H9 (cell line): ENCODE measurements at places on chromosomes 2 and 18. TPM values are rescaled to one million over a fixed set of nuclear protein-coding genes. Genes with fewer than 3 reads are reported as not detected.

Gene KCTD1
- 10.4 and 10.8 TPM in 2 replicates for total RNA-seq

Gene KYNU
- 0.37 TPM in 1 of 2 replicates, not detected in the other for total RNA-seq

Gene CRYGD
- not detected in 2 replicates for total RNA-seq

Gene FOXI3
- total RNA-seq: 18.3 and 19.2 TPM in 2 replicates

Gene UGT1A4
- not detected in 2 replicates for total RNA-seq

DNA sequence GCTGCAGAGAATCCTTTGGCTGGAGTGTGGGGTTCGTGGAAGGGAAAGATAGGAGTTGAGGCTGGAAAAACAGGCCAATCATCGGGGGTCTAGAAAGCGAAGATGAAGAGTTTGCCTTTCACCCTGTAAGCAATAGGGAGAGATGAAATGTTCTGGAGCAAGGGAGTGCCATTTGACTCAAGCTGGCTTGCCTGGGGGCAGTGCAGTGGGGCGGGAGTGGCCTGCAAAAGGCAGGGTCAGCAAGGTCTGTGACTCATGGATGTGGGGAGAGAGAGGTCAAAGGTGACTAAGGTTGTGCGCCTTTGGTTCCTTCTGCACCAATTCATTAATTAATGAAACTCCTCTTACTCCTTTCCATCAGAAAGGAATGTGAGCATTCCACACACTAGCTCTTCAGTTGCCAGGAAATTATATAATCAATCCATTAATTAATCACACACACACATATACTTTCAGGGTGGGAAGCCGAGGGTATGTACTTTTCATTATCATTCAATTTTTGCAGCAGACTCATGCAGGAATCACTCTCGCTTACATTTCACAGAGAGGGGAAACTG lies 227.6 kb downstream of the MYCN start:
- DNase-seq: no peak
- H3K36me3 ChIP-seq: no peaks in the 10 kb centered on the region
- H3K4me3 ChIP-seq: no peak overlapping the region
- H3K4me1 ChIP-seq: peaks cover 7% of the 10 kb centered on the region

DNA sequence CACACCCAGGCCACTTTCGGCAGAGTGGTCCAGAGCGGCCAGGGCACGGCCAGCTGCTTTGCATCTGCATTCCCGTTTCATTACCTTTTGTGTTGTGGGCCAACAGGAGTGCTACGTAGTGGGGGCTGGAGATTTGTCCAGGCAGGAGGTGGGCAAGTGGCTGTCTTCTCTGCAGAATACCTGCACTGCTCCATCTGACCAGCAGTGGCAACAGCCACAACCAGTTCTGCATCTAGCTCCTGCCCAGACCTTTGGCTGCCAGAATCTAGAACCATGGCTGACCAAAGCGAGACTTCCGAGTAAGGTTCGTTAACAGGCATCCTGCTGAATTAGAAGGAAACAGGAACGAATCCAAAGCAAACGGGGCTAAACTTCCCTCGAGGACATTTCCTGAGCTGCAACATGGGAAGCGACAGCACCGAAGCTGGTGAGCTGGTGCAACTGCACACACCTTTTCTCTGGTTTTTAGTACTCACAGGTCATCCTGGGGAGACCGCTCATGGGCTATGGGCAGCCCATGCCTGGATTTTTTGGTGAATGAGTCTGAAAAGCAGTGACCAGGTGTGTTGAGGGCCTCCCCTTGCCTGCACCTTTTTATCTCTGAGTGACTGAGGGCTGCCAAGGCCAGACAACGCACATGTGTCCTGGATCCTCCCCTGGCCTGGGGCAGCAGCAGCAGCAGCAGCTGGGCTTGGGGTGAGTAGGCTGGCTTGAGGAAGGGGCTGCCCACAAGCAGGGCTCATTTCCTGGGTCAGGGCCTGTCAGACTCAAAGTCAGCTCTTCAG lies 10.5 kb downstream of the GDF7 start:
- H3K27ac ChIP-seq: no peak overlapping the region
- no peak overlapping the region for H3K4me3 ChIP-seq
- H3K36me3 ChIP-seq: no peaks in the 10 kb centered on the region
- H3K27me3 ChIP-seq: peaks cover 12% of the 10 kb centered on the region; the same call in 1 of the 2 replicates

DNA sequence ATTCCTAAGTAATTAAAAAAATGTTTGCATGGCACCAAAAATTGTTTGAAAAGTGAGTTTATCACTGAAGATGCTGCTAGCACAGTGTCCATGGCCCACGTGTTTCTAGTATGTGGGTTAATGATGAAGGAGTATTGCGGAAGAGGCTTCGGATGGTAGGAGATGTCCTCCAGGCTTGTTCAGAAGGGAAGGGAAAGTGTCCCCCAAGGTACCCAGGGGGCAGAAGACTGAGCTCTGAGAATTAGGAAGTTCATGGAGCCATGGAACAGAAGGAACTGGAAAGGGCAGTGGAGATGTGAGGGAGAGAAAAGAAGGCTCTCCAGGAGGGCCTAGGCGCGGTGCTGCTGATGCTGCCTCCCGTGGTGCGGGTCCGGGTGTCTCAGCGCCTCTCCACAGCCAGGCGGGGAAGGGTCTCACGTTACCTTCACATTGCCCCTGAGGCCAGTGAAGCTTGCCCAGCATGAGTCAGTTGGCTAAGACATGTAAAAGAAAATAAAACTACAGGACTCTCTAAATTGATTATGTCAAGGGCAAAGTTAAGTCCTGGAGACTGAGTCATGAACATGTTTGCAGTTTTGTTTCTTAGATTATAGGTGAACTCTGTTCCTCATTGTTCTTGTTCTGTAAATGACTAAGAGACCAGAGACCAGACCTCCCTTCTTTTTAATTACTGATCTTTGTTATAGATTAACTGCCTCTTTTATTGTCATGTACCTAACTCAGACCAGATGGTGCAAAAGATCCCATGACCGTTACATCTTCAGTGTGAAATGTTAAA lies 89.0 kb downstream of the MTCL1 start:
- no peaks in the 10 kb centered on the region; the same call in 2 of the 3 replicates for H3K36me3 ChIP-seq
- DNase-seq: no peak
- H3K4me3 ChIP-seq: peak overlapping the region; percentile 3; the same call in 1 of the 3 replicates
- H3K4me1 ChIP-seq: peaks cover 23% of the 10 kb centered on the region; the same call in 1 of the 2 replicates
- peak overlapping the region; percentile 31 for H3K27ac ChIP-seq

GRCh38 chr2:26068602-26069298 lies 34.9 kb downstream of the RAB10 start:
- H3K27me3 ChIP-seq: no peaks in the 10 kb centered on the region
- peak overlapping the region; percentile 8 for H3K27ac ChIP-seq
- H3K36me3 ChIP-seq: peaks cover 17% of the 10 kb centered on the region
- H3K4me3 ChIP-seq: no peak overlapping the region
- H3K4me1 ChIP-seq: peaks cover 8% of the 10 kb centered on the region; the same call in 1 of the 2 replicates

DNA sequence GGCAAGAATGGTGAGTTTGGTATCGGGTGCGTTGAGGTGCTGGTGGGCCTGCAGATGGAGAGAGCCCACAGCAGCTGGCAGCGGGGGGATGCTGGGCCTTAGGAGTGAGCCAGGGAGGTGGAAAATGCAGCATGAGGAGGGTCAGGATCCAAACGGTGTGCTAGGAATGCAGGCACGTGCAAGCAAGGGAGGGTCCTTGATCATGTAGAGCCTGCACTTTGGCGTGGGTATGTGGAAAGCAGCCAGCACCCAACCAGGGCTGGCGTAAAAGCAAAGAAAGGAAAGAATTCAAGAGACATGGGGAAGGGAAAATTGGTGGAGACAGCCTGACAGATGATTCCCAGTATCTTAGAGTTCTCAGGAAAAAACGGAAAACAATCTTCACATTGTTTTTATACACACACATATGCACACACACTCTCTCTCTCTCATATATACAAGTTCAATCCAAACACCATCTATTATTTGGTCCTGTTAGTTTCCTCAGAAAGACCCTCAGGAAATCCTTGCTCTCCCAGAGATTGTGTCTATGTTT lies 46.3 kb downstream of the LTBP1 start:
- H3K27ac ChIP-seq: no peak overlapping the region
- DNase-seq: no peak
- no peak overlapping the region for H3K4me3 ChIP-seq
- no peaks in the 10 kb centered on the region for H3K36me3 ChIP-seq
